ENCODE measurements at places on chromosomes 5 and 9. TPM values are rescaled to one million over a fixed set of nuclear protein-coding genes. Genes with fewer than 3 reads are reported as not detected.

GRCh38 chr5:72235725-72236124 is 84.3 kb downstream of the MRPS27 start:
- no peak overlapping the region for H3K27ac ChIP-seq
- H3K27me3 ChIP-seq: no peaks in the 10 kb centered on the region
- no peaks in the 10 kb centered on the region for H3K36me3 ChIP-seq

TRIM36 gene
- total RNA-seq: 0.42 TPM

C9orf50 gene
- total RNA-seq: not detected

STK32A gene
- 0.36 TPM for total RNA-seq

- H3K27ac ChIP-seq: no peak overlapping the region
- no peak overlapping the region for H3K4me3 ChIP-seq
- DNase-seq: no peak
- H3K27me3 ChIP-seq: no peaks in the 10 kb centered on the region
- no peaks in the 10 kb centered on the region for H3K36me3 ChIP-seq
Observed at GRCh38 chr5:128708841-128709240, 170.8 kb upstream of the FBN2 start.

- H3K4me1 ChIP-seq: peaks cover 66% of the 10 kb centered on the region
- H3K36me3 ChIP-seq: no peaks in the 10 kb centered on the region
- H3K4me3 ChIP-seq: no peak overlapping the region
- peak; percentile 90 for DNase-seq
- H3K27ac ChIP-seq: peak overlapping the region; percentile 85
Observed at GRCh38 chr9:109477258-109478050, 20.7 kb downstream of the PTPN3 start.
